ENCODE measurements at places on chromosomes 3 and 15.

DNA sequence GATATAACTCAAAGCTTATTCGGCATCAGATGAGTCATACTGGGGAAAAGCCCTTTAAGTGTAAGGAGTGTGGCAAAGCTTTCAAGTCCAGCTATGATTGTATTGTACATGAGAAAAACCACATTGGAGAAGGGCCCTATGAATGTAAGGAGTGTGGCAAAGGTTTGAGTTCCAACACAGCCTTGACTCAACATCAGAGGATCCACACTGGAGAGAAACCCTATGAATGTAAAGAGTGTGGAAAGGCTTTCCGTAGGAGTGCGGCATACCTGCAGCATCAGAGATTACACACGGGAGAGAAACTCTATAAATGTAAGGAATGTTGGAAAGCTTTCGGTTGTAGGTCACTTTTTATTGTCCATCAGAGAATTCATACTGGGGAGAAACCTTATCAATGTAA lies 7.5 kb downstream of the ZNF621 start:
- peaks cover 6% of the 10 kb centered on the region for H3K36me3 ChIP-seq
- DNase-seq, result no peak
- H3K4me1 ChIP-seq, result no peaks in the 10 kb centered on the region

GRCh38 chr3:66136597-66136996 lies 84.2 kb upstream of the SLC25A26 start:
- no peaks in the 10 kb centered on the region for H3K36me3 ChIP-seq
- H3K4me3 ChIP-seq, result no peak overlapping the region
- no peaks in the 10 kb centered on the region for H3K27me3 ChIP-seq
- DNase-seq, result no peak
- H3K4me1 ChIP-seq, result no peaks in the 10 kb centered on the region

- no peaks in the 10 kb centered on the region for H3K36me3 ChIP-seq
- no peaks in the 10 kb centered on the region for H3K4me1 ChIP-seq
- no peak overlapping the region for H3K27ac ChIP-seq
- no peaks in the 10 kb centered on the region for H3K27me3 ChIP-seq
- DNase-seq, result no peak
Observed at GRCh38 chr3:177286034-177286433, 88.8 kb upstream of the TBL1XR1 start.

GRCh38 chr3:150202711-150203110 lies 205.4 kb upstream of the TSC22D2 start:
- no peaks in the 10 kb centered on the region for H3K4me1 ChIP-seq
- no peak overlapping the region for H3K4me3 ChIP-seq
- H3K27me3 ChIP-seq, result no peaks in the 10 kb centered on the region
- H3K27ac ChIP-seq, result no peak overlapping the region
- no peak for DNase-seq
- H3K36me3 ChIP-seq, result no peaks in the 10 kb centered on the region

Measured in GM12878 (cell line).